Mammary microvascular endothelial cell (primary cell): ENCODE measurements at places on chromosomes 4 and X. TPM values are rescaled to one million over a fixed set of nuclear protein-coding genes. Genes with fewer than 3 reads are reported as not detected.

ETDA gene
- not detected in 2 replicates for total RNA-seq

ADAD1 gene
- total RNA-seq, result not detected in 2 replicates

TRAM1L1 gene
- 0.47 and 0.89 TPM in 2 replicates for total RNA-seq

TMEM154 gene
- 13.3 and 14.3 TPM in 2 replicates for total RNA-seq

COL25A1 gene
- total RNA-seq, result 7.4 and 9.1 TPM in 2 replicates

SHROOM2 gene
- total RNA-seq, result 4.4 and 5.1 TPM in 2 replicates

GBA3 gene
- not detected in 2 replicates for total RNA-seq

UGT2B11 gene
- not detected in 2 replicates for total RNA-seq

TSPYL2 gene
- 4.6 and 6.2 TPM in 2 replicates for total RNA-seq

NAT8L gene
- not detected in 2 replicates for total RNA-seq

MGARP gene
- total RNA-seq, result 0.69 and 0.93 TPM in 2 replicates

GASK1B gene
- total RNA-seq, result 37.8 and 39.0 TPM in 2 replicates

GPAT3 gene
- total RNA-seq, result 3.2 and 4.5 TPM in 2 replicates

TEX11 gene
- total RNA-seq, result not detected in 2 replicates

SULT1E1 gene
- 0.34 TPM in 1 of 2 replicates, not detected in the other for total RNA-seq

C4orf50 gene
- under 0.01 TPM in 1 of 2 replicates, not detected in the other for total RNA-seq

MAMLD1 gene
- 2.8 and 2.9 TPM in 2 replicates for total RNA-seq

MAGEA9B gene
- not detected in 2 replicates for total RNA-seq

NXF2 gene
- total RNA-seq, result not detected in 2 replicates

MAGEC3 gene
- total RNA-seq, result not detected in 2 replicates

USP9X gene
- total RNA-seq, result 49.8 and 51.4 TPM in 2 replicates

XKRX gene
- total RNA-seq, result 0.69 and 0.73 TPM in 2 replicates

ADGRG4 gene
- 0.07 and 0.10 TPM in 2 replicates for total RNA-seq

AREG gene
- 0.74 and 0.87 TPM in 2 replicates for total RNA-seq

ARHGAP6 gene
- 0.10 TPM in 1 of 2 replicates, not detected in the other for total RNA-seq

TEX13B gene
- not detected in 2 replicates for total RNA-seq

GRIA3 gene
- not detected in 2 replicates for total RNA-seq

CT45A2 gene
- not detected in 2 replicates for total RNA-seq

GPR173 gene
- 0.84 and 0.93 TPM in 2 replicates for total RNA-seq

POF1B gene
- total RNA-seq, result 0.84 and 1.1 TPM in 2 replicates

TMSB15C gene
- 0.40 and 1.3 TPM in 2 replicates for total RNA-seq

STARD8 gene
- total RNA-seq, result 13.9 and 16.6 TPM in 2 replicates

FBXL5 gene
- total RNA-seq, result 87.8 and 99.7 TPM in 2 replicates

POLR2B gene
- 97.0 and 102 TPM in 2 replicates for total RNA-seq

CNGA1 gene
- total RNA-seq, result not detected in 2 replicates

MAGEA10 gene
- total RNA-seq, result not detected in 2 replicates

IL2RG gene
- 1.3 and 1.9 TPM in 2 replicates for total RNA-seq

MAGEB2 gene
- not detected in 2 replicates for total RNA-seq

PTCHD1 gene
- total RNA-seq, result not detected in 2 replicates

PNMA5 gene
- not detected in 2 replicates for total RNA-seq

CT45A10 gene
- total RNA-seq, result not detected in 2 replicates

KLF3 gene
- 35.2 and 36.7 TPM in 2 replicates for total RNA-seq

SMIM43 gene
- 0.20 and 0.53 TPM in 2 replicates for total RNA-seq

MAGEH1 gene
- total RNA-seq, result 19.7 and 19.9 TPM in 2 replicates

CXCL10 gene
- 1.5 and 3.6 TPM in 2 replicates for total RNA-seq

ITIH6 gene
- total RNA-seq, result not detected in 2 replicates

FGFBP1 gene
- not detected in 2 replicates for total RNA-seq
